ENCODE measurements at places on chromosomes 12 and 14. TPM values are rescaled to one million over a fixed set of nuclear protein-coding genes. Genes with fewer than 3 reads are reported as not detected.

DNA sequence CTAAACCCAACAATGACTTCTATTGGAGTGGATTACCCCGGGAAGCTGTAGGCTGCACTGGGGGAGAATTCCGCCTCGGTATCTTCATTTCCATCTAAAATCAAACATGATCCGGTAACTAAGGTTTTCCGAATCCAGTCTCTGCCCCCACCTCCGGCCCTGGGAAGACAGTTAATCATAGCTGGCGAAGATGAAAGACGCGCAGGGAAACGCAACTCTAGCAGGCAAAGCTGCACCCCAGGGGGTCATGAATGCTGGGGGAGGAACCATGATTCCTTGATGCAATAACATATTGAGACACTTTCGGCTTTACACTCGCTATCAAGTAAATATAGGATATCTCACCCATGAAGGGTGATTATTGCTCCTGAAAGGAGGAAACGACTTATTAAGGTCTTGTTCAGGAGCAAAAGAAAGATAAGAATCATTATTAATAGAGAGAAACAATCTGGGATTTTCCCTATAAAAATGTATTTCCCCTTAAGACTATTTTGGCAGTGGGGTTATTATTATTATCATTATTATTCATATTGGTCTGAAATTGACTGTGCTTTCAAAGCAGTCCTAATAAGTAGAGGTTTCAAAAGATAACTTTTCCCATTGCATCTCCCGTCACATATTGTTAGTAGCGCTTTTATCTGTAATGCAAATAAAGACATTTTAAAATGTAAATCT is 614.9 kb downstream of the VRK1 start:
- DNase-seq, result no peak

Gene SMIM41
- total RNA-seq, result not detected

- DNase-seq, result no peak
Observed at GRCh38 chr14:89207925-89208328, 209.1 kb downstream of the FOXN3 start.

Gene CCND2
- total RNA-seq, result 255 TPM

Data from activated CD4-positive, alpha-beta memory T cell treated with anti-CD3 and anti-CD28 coated beads for 36 hours (primary cell).